SW480 (cell line): ENCODE measurements at places on chromosomes 5 and 9.

- no peak for DNase-seq
These were observed 30.3 kb downstream of the NDST1 start for GRCh38 chr5:150538007-150538917.

DNA sequence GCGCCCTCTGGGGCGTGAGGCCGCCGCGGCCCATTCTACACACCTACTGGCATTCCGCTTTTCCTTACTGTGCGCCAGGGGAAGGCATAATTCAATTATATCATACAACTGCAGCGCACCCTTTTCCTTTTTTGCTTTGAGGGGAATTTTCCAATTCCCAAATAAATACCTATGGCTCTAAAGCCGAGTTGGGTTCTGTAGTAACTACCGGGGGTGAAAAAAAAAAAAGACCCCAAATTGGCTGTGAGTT is 34.1 kb upstream of the NFIB start:
- peak; percentile 40 for DNase-seq

- DNase-seq: no peak
These were observed 58.5 kb downstream of the PDE6A start for GRCh38 chr5:149886060-149886459.

DNA sequence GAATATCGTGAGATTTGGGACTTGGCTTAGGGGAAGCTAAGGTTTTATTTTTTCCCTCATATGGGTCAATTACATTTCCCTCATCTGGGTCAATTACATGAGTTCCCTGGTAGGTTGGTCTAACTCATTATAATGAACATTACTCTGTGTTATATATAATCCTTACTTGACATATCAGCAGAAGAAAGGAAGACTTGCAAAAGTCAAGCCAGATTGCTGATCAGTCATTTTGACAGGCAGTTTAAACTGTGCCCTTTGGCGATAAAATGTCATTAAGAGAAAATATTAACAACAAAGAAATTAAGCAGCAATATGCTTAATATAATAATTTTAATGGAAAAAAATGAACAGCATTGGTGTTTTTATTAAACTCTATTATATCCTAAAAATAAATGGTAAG is 23.1 kb upstream of the TRPM3 start:
- no peak for DNase-seq

GRCh38 chr5:34582371-34582770 is 73.8 kb upstream of the RAI14 start:
- DNase-seq: no peak

DNA sequence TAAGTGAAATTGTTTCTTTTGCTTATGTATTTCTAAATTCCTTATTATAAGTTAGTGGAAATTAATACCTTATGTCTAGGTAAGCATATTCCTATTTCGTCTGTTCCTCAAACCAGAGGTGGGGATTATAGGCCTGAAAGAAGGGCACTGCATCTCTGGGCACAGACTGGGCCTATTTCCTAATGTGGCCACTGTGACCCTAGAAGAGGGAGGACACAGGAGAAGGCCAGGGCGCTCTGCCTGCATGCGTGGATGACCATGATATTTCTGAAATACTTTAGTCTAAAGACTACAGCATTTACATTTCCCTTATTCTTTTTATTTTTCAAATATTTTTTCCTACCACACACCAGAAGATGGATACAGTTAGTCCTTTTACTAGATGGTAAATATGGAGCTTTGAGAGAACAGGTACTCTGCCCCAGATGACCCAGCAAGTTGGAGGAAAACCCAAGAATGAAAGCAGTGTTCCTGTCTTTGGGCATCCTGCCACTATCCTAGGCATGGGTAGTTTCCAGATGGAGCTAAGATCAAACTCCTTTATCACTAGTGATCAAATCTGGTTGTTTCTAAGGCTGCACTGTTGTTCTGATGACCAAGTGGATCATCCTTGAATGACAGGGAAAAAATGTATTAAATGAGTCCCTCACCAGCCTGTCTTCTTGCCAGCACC is 27.8 kb downstream of the RUSC2 start:
- no peak for DNase-seq
